ENCODE measurements at places on chromosomes 2 and 18. TPM values are rescaled to one million over a fixed set of nuclear protein-coding genes. Genes with fewer than 3 reads are reported as not detected.

GRCh38 chr2:114405247-114406116 is 37.0 kb upstream of the DPP10 start:
- no peak for DNase-seq

DHRS9 gene
- 0.48 TPM for total RNA-seq

DNA sequence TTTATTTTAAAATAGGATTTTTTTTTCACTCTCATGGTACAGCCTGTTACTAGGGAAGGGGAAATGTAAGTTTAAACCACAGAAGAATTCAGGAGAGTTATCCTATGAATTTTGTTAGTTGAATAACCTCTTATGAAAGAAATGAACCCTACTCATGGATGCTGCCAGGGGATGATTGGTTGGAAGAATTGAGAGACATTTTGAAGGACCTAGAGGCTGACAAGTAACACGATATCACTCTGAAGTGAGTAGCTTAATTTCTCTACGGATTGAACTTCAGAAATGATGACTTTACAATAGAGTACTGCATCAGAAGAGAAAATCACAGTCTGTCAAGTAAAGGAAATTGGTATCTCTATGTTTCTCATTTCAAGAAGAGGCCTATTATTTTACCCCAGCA is 1346.2 kb downstream of the SUCLG1 start:
- no peak for DNase-seq

LOXL3 gene
- total RNA-seq = 6.1 TPM

DNAJC5G gene
- total RNA-seq = 0.19 TPM

ARHGAP15 gene
- total RNA-seq = 12.0 TPM

- DNase-seq = no peak
These were observed 595.0 kb downstream of the STK39 start for GRCh38 chr2:167652401-167652800.
